ENCODE measurements at places on chromosomes 2 and 18. TPM values are rescaled to one million over a fixed set of nuclear protein-coding genes. Genes with fewer than 3 reads are reported as not detected.

GRCh38 chr18:42338683-42339082, 383.6 kb downstream of the PIK3C3 start:
- no peak for DNase-seq

- no peak for DNase-seq
Measured at GRCh38 chr2:196823750-196824522, 14.8 kb upstream of the C2orf66 start.

DNA sequence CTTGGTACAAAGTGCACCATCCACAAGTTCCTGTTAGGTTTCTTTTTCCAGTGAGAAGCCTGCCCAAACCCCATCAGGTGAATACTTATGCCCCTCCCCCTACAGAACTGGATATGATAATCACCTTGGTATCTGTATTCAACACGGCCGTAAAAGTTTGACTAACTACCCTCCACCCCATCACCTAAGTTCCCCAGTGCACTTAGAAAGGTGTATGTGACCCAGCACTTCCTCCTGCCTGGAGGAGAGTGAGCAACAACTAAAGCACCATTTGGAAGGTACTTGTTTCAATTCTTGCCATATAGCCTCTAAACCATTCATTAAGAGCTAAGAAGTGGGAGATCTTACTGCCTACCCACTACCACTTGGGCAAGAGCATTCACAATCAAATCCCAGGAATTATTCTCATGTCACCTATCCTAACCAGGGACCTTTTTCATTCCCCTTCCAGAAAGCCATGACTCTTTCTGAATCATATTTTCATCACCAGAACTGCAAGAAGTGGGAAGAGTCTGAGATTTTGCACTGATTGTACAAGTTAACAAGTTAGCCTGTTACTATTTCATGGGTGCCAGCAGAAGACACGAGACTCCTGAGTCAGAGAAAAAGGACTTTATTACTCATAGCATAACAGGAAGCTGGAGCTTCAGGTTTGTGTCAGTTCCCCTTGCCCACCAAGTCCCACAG, 53.5 kb upstream of the NDUFV2 start:
- DNase-seq = no peak

GRCh38 chr2:85780316-85781012, 26.7 kb downstream of the ATOH8 start:
- peak; percentile 43 for DNase-seq

- DNase-seq = no peak
Measured at GRCh38 chr18:41315134-41315533, 639.9 kb upstream of the PIK3C3 start.

DNA sequence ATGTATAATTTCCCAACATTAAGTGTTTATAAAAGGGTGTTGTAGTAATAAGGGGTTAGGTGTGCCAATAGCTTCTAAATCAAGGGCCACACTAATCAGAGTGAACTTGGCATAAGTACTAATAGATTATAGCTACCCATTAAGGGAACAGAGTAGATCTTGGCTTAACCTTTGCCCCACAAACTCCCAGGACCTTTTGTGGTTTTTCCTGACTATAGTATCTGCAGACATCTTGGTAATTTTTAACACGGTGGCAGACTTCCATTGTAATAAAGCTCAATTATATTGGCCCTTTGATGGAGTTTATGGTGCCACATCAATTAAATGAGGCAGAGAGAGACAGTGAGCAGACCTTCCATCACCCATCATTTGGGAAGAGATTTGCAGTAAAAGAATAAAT, 358.5 kb upstream of the HNRNPA3 start:
- DNase-seq = no peak

DNA sequence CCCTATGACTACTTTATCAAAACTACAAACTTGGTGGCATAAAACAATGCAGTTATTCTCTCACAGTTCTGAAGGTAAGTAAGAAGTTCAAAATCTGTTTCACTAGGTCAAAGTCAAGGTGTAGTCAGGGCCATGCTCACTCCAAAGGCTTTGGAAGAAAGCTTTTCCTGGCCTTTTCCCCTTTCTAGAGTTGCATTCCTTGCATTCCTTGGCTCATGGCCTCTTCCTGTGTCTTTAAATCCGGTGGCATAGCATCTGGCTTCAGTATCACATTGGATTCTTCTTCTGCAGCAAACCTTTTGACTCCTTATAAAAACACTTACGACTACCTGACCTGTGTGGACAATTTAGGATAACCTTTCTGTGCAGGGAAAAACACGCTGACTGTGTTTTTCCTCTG, 543.5 kb upstream of the HNMT start:
- no peak for DNase-seq

GRCh38 chr2:15120631-15121030, 440.5 kb downstream of the NBAS start:
- DNase-seq = no peak

- DNase-seq = peak; percentile 95
Measured at GRCh38 chr2:147843864-147844696, 749 bp upstream of the ACVR2A start.

GRCh38 chr2:191030521-191031154, 16.7 kb upstream of the STAT1 start:
- no peak for DNase-seq

GRCh38 chr18:59851784-59852399, 47.9 kb upstream of the PMAIP1 start:
- no peak for DNase-seq

DNA sequence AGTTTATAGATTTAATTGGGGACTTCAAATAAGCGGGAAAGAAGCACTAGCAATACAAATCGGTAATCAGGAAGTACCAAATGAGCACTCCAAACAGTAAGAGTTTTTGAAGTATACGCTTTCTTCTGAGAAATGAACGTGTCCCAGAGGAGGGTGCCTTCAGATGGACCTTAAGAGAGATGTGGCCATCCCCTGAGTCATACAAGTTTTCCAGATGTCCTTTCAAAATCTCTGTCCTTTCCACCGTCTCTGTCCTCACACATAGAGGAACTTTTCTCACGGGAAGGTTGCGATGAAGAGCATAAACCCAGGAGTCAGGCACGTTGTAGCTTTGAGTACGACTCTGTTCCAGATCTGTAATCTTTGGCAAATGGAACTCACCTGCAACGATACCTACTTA, 1.7 kb upstream of the SMAD2 start:
- no peak for DNase-seq

- DNase-seq = no peak
Measured at GRCh38 chr2:129627437-129627836, 352.0 kb upstream of the RAB6C start.

DNA sequence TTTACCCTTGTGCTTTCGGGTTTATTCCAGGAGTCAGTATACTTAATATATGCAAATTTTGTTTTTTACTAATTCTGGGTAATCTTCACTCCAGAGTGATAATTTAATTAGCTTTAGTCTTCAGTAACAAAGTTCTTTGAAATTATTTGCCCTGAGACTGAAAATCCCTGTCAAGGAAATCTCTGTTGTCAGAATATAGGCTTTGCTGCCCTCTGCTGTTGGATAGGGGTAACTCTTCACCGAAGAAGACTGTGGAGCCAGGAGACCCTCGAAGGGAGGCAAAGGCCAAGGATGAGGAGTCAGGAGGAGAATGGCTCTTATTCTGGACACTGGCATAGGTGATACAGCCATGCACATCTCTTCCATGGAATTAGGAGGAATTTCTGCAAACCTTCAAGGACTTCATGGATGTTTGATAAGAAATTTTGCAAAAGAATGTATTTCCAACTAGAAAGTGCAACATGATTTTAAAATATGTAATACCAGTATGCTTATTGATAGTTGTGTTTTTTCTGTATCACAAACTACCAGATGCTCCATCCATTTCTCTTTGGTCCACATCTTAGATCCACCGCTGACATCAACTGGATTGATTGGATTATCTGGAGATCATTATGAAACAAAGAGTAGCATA, 182.3 kb downstream of the RDH14 start:
- DNase-seq = no peak

The UGT1A6 gene
- total RNA-seq = 46.0 TPM

The KIF5C gene
- 2.2 TPM for total RNA-seq

The IGFBP5 gene
- total RNA-seq = 56.8 TPM

The LBH gene
- 17.0 TPM for total RNA-seq

The GALNT14 gene
- 19.2 TPM for total RNA-seq

The FOXD4L1 gene
- total RNA-seq = not detected

The IL1A gene
- total RNA-seq = not detected

The DCC gene
- not detected for total RNA-seq

The SF3B1 gene
- total RNA-seq = 313 TPM

The SPIRE1 gene
- 7.1 TPM for total RNA-seq
